Kidney (tissue), 22 donors: ENCODE measurements at places on chromosomes 16 and 17.
A peak's percentile ranks its signal among the peaks of the same experiment; 100 is the strongest.

- no peak for DNase-seq
Measured at GRCh38 chr16:3091551-3091950, 7.5 kb downstream of the ZSCAN10 start.

- no peak for DNase-seq
Measured at GRCh38 chr16:65510850-65511249, 389.0 kb upstream of the CDH11 start.

- no peak for DNase-seq
Measured at GRCh38 chr17:2354311-2354710, 17.0 kb downstream of the SGSM2 start.

DNA sequence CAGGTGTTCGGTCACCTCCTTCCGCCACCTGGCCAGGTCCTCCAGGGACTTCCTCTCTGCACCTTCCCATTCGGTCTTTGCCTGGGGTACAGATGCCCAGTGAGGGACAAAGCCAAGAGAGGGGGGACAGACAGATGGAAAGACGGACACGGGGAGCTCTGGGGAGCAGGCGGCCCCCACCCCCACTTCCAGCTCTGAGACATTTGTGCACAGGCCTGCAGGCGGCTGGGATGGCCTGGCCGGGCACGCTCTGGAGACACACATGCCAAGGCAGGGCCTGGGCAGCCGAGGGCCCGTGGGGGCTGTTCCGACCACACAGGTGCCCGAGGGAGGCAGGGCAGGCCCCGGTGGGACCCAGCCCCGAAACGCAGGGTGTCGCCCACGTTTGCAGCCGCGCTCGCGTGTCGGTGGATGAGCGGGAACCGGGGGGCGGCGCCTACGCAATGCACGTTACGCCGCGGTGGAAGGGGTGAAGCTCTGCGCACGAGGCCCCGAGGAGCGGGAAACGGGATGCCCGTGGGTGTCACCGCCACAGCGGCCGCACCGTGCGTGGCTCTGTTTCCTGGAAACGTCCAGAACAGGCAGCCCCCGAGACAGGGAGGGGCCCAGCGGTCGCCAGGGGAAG lies 6.0 kb downstream of the PERCC1 start:
- no peak for DNase-seq

DNA sequence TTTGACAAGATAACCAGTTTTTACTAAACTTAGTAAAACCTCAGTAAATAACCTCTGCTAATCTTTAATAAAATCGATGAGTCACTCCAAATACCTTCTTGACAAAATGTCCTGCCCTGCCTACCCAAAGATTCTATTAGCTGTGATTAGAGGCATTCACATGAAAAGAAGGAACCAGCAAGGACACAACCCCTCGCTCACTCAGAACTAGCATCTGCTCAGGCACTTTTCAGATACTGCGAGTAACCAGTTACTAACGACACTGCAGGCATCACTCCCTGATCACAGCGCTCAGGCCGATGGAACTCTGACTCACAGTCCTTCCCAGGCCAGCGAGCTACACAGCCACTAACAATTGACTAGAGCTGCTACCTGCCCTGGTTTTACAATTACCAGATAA lies 24.3 kb downstream of the PELP1 start:
- no peak for DNase-seq

GRCh38 chr16:12176051-12176450 lies 199.5 kb downstream of the SNX29 start:
- DNase-seq = no peak

GRCh38 chr16:69397821-69398521 lies 12.2 kb upstream of the TERF2 start:
- peak; percentile 63 for DNase-seq

- no peak for DNase-seq
Measured at GRCh38 chr16:19396555-19397011, 21.1 kb upstream of the TMC5 start.

- peak; percentile 74 for DNase-seq
Measured at GRCh38 chr16:25988084-25988483, 296.3 kb downstream of the HS3ST4 start.

DNA sequence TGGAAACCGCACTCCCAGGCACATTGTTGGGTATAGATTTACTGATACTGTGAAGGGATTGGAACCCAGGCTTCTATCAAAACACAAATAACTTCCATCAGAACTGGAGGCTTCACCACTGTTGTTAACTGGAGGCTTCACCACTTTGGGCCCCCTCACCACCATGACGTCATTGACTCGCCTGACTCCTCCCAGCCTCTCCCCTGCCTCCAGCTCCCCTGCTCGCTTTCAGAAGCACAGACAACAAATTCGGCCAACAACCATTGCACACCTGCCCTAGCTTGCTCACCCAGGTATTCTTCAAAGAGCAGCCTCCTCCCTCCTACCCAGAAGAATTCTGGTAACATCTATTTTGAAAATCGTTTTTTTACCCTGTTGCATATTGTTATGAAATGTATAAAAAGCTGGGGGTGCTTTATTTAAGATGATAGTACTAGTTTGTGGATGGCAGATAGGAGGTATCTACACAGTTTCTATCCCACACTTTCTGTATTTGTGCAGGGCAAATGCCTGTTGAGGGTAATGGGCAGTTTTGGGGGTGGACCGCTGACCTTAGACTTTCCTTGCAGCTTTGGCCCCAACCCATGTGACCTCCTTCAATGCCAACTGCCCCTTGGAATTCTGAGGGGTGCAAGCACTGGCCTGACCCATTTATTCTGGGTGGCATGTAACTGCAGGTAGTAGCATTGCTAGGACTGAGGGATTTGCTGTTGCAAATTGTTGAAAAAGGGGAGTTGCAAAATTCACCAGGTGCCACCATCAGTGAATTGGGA lies 54.1 kb downstream of the HLF start:
- no peak for DNase-seq

- DNase-seq = no peak
Measured at GRCh38 chr16:7449808-7450207, 117.2 kb downstream of the RBFOX1 start.

- DNase-seq = peak; percentile 85
Measured at GRCh38 chr17:80068301-80069222, 32.1 kb downstream of the CCDC40 start.

DNA sequence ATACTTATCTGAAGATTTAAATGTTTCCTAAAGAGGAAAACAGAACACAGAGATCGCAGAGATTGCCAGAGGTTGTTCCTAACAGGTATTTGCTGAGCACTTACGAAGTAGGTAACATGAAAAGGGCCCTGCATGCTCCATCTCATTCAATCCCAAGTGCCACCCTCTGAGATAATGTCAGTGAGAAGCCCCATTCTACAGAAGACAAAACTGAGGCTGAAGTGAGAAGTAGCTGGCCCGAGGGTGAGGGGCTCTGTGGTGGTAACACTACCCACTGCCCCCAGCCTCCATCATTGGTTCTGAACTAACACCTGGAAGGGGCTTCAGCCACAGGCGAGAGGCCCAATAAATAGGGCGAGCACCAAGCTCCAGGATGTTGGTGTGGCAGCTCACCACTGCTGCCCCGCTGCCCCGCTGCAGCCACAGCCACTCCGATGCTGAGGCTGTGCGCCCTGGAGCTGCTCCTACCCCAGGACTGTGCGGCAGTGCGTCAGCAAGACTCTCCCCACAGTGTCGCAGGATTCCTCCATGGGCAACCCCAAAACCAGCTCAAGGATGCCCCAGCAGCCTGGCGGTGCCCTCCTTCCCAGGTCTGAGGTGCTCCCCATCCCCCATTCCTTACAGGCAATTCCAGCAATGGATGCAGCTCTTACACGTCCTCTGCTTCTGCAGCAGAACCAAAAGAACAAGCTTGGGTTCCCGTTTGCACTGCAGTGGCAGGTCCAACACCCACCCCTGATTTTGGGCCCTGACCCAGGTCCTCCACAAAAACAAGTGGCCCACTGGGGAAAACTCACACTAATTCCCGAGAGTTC lies 10.3 kb downstream of the FLCN start:
- no peak for DNase-seq

- peak; percentile 33 for DNase-seq
Measured at GRCh38 chr17:13030459-13031300, 12.9 kb upstream of the ELAC2 start.

- no peak for DNase-seq
Measured at GRCh38 chr16:1991135-1991551, 1.4 kb downstream of the SYNGR3 start.

DNA sequence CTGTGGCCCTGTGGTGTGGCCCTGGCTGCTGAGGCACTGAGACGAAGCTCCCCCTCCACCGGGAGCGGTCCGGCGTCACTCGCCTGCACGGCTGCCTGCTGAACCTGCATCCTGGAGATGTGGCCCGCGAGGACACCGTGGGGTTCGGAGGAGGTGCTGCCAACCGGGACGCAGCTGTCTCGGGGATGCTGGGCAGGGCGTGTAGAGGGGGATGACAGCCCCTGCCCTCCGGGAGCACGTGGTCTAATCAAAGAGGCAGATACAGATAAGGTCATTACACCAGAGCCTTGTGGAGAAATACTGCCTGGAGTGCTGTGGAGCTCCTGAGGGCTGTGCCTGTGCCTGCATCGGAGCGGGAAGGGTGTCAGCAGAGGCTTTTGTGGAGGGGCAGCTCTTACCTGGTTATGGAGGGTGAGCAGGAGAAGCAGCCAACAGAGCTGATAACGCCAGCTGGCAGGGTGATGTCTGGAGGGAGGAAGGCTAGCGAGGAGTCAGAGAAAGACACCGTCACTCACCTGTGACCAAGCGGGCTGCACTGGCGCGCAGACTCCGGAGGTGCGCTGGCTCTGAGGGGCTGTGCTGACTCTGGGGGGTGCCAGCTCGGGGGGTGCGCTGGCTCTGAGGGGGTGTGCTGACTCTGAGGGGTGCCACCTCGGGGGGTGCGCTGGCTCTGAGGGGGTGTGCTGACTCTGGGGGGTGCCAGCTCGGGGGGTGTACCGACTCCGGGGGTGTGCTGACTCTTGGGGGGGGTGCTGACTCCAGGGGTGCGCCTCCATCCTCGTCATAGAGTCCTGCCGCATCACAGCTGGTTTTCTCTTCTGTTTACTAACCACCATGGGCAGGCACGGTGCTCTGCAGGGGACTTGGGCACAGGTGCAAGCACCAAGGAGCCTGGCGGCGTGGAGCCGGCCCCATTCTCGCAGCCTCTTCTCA lies 104.7 kb upstream of the CHMP6 start:
- DNase-seq = no peak

GRCh38 chr17:18224053-18224386 lies 1.4 kb upstream of the LLGL1 start:
- DNase-seq = no peak

- DNase-seq = no peak
Measured at GRCh38 chr16:86258713-86259112, 251.6 kb upstream of the FOXF1 start.

DNA sequence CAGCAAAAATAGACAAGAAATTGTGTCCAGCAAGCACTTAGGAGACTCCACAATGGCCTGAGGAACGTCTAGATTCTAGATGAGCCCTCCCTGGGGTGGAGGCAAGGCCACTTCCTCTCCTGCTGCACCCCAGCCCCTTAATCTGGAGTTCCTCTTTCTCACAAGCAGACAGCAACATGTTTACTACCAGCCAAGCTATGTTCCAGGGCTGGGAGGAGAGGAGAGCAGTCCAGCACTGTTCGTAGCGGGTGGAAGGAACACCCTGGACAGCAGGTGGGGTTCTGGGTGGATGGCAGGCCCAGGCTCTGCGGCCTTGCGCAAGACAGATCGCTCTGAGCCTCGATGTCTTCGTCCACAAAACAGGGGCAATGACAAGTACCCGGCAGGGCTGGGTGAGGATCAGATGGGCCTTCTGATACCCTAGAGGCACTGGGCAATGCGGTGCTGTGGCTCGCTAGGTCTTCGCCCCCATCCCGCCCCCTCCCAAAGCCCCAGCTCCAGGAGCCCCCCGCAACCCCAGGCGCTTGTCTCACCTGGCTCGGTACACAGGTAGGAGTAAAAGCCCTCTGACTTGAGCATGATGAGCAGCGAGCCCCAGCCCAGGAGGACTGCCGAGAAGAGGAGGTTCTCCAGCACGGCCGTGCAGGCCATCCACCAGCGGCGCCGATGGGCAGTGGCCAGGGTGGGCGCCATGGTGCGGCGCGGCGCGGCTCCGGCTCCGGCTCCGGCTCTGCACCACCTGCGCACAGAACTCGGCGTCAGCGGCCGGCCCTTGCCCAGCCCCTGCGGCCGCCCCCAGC lies 1.3 kb downstream of the SLC43A2 start:
- DNase-seq = no peak

DNA sequence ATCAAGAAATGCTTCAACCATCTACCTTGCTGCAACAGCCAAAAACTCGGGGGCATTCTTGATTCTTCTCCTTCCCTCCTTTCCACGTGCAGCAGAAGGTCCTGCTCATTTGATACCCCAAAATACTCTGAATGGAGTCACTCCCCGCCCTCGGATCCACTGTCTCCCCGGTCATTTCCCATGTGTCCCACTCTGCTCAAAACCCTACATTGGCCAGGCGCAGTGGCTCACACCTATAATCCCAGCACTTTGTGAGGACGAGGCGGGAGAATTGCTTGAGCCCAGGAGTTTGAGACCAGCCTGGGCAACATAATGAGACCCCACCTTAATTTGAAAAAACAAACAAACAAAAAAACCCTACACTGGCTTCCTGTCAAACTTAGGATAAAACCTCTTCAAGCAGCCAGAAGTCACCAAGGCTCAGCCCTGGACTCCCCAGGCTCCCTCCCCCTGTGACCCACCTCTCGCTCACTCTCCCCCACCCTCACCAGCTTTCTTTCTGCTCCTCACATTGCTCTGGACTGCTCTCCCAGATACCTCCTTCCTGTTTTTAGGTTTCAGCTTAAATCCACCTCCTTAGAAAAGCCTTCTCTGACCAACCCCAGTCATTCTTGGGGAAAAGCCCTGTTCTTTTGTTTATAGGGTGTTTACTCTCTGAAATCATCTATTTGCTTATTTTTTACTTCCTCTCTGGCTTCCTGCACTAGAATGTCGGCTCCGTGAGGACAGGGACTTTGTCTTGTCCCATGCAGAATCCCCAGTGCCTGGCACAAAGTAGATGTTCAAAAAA lies 2.8 kb downstream of the SLC13A2 start:
- no peak for DNase-seq

DNA sequence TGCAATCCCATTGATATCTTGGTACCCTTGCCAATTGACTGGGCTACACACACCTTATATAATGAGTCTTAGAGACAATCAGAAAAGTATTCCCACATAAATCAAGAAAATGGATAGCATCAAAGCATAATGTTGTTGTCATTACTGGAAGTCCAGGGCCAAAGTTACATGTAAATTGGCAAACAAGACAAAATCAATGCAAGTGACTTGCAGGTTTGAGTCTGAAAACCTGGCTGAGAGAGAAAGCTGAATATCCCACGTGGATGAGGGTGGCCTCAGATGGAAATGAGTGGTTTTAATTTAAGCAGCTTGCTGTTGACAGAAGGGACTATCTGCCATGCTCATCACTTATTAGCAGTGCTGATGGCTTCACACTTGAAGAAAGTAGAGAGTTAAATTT lies 324.0 kb upstream of the MON1B start:
- DNase-seq = no peak
